ENCODE measurements at places on chromosomes 7 and 10. TPM values are rescaled to one million over a fixed set of nuclear protein-coding genes. Genes with fewer than 3 reads are reported as not detected.

GRCh38 chr7:137967143-137968018 is 34.5 kb downstream of the CREB3L2 start:
- DNase-seq: no peak

PVRIG gene
- 2.0 TPM for polyA plus RNA-seq

NUTM2E gene
- not detected for polyA plus RNA-seq

GNA12 gene
- 41.7 TPM for polyA plus RNA-seq

- no peak for DNase-seq
Measured at GRCh38 chr10:56318816-56319215, 42.2 kb downstream of the ZWINT start.

MSMB gene
- not detected for polyA plus RNA-seq

GRCh38 chr7:103059471-103059870 is 15.1 kb downstream of the FBXL13 start:
- DNase-seq: no peak

DNA sequence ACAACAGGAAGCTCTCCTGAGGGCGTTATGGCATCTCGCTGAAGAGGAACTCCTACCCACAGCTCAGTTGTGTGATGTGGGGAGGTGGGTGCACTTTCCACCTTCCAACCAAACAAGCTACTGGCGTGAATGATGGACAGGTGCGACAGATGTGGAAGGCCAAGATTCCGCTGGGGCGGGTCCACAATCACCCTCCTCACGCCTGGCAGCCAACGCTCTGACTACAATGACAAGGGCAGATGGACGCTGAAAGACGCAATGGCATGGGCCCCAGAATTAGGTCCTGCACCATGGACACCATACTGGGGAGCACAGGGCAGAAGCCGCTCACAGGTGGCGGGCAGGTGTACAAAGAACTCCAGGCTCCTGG is 282.5 kb downstream of the PRPF18 start:
- DNase-seq: no peak
